ENCODE measurements at places on chromosomes 6 and 20.

- no peak for DNase-seq
These were observed 26.1 kb downstream of the NHLRC1 start for GRCh38 chr6:18096423-18096822.

DNA sequence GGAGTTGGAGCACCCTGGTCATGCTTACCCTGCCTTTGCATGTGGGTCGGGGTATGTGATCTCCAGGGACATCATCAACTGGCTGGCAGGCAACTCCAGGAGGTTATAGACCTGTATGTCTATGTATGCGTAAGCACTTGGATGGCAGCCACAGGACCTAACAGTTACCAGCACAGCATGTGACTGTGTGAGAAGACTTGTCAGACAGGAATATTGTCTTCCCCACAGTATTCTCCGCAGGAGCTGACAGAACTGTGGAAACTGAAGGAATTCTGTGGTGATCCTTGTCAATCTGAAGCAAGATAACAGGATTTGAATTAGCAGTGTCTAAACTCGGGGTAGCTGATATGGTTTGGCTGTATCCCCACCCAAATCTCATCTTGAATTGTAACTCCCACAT lies 59.2 kb downstream of the TMEM244 start:
- no peak for DNase-seq

DNA sequence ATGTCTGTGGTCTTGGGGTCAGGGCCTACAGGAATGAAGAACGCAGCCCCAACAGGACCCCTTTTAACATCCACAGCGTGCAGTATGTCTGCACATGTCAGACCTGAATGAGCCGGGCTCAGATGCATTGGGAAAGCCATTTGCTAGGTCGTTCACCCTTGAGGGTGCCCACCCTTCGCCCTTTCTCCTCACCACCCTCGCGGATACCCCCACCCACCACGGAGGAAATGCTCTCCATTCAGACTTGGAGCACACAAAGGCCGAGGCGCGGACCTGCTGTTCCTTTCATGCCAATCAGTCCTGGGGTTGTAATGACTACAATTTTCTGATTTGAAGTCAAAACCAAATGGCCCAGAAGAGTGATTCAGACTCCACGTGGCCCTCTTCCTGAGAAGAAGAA lies 62.7 kb downstream of the EDN3 start:
- DNase-seq = no peak

DNA sequence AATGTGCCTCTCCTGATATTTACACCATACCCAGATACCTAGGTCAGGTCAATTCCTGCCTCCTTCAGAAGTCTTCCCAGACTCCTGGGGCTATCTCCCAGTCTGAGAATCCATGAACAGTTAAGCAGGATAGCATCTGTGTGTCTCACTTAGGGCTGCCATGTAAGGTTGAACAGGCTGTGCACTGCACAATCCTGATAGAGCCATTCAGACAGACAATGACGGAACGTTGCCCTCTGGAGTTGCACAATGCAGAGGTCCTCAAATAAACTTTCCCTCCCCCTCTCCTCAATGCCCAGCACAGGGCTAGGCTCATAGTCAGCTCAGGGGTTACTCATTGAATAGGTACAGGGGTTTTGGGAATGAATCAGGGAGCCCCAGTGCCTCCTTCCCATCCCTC lies 89.7 kb downstream of the CD40 start:
- no peak for DNase-seq

GRCh38 chr6:21840428-21840827 lies 246.9 kb downstream of the SOX4 start:
- DNase-seq = no peak

GRCh38 chr6:7687145-7688111 lies 38.5 kb upstream of the BMP6 start:
- no peak for DNase-seq

GRCh38 chr20:19975436-19975799 lies 41.7 kb upstream of the NAA20 start:
- DNase-seq = no peak

DNA sequence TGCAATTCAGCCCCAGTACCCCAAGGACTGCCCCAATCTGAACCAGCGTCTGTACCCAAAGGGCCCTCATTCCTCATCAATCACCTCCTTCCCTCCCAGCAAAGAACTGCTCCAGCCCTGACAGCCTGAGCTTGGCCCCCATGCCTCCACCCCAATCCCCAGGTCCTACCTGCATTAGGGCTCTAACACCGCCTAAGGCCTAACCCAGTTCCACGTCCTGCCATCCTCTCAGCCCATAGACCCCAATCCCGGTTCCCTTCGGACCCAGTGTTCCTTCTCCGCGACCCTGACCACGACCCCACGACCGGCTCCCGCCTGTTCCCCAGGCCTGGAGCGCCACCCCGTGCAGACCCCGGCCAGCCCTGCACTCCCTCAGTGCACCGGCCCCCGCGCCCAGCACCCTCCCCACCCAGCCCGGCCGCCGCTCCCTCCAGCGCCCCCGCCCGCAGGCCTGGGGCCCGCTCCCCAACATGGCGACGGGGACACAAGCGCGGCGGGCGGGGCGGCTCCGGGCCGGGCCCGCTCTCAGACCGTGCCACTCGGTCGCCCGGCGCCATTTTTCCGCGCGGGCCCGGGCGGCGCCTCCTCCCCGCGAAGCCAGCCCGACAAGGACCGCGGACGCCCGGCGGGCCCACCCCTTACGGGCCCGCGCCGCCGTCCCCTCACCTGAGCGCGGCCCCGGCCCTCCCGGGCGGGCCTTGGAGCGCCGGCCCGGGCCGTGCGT lies 483 bp downstream of the NCOA6 start:
- DNase-seq = peak; percentile 69

DNA sequence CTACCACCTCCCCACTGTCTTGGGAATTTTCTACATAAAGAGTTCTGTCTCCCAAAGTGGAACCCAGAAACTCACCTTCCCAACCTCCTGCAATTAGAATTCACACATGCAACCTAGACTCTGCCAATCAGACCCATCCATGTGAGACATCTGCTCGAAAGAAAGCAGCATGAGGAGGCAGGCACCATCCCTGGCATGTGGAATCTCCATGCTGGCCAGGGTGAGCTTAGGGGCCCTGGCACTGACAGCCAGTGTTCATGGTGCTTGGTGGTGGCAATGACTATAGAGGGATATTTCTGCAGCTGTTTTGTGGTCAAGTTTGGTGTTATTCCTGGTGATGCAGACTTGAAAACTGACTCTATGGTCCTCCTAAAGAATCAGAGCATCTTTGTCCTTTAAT lies 17.4 kb upstream of the FOXF2 start:
- DNase-seq = no peak

GRCh38 chr6:170243791-170244291 lies 47.0 kb downstream of the DLL1 start:
- no peak for DNase-seq

GRCh38 chr20:14609328-14610221 lies 272.2 kb upstream of the FLRT3 start:
- no peak for DNase-seq
